Mucosa of descending colon (tissue), 3 donors: ENCODE measurements at places on chromosomes 5 and 9. TPM values are rescaled to one million over a fixed set of nuclear protein-coding genes. Genes with fewer than 3 reads are reported as not detected.

DNA sequence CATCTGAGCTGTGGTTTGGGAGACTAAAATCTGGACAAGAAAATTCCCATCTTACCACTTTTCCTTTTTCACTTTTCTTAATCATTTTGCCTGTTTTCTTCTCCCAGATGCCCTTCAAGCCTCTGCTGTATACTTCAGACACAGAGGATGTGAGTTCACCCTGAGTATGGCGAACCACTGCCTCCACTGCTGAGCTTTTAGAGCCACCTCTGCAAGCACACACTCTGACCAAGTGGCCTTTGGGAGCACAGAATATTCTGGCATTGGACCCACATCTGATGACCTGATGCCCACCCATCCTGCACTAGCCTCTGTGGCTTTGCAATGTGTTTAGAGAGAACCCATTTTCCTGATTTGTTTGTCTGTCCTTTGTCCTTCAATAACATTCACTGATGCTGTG, 32.5 kb downstream of the TERT start:
- no peak for DNase-seq

DNA sequence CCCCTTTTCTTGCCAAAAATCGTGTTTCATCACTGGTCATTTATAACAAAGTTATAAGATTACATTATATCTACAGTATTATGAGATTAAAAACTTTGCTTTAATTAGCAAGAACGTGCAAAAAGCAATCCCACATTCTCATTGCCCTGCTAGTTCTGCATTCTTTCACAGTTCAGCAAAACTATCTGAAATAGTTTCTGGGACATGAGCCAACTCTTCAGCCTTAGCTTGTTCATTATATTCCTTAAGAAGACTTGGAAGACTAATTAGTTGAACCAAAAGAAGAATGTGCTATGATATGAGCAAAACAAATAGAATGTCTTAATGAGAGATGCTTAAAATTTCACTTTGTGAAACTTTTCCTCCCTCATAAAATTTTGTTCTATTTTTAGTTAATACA, 76.7 kb downstream of the ITGA1 start:
- no peak for DNase-seq

- DNase-seq, result no peak
Measured at GRCh38 chr5:122907276-122907675, 61.9 kb downstream of the SNX24 start.

DNA sequence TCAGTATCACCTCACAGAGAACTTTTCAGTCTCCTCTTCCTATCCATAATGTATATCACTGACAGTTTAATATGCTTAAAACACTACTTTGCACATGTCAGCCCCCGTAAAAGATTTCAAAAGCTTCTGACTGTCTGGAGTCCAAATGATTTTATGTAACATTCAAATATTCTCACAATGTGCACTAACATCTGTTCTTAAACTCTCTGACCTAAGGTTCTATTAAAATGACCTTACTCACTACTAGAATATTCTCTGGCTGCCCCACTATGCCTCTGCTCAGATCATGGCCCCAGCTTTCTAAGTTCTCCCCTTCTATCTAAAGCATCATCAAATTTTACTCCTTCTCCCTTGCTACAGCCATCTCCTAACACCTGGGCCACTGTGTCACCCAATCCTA, 52.5 kb downstream of the AP3B1 start:
- no peak for DNase-seq

- DNase-seq, result no peak
Measured at GRCh38 chr5:172730981-172731679, 39.9 kb downstream of the DUSP1 start.

DNA sequence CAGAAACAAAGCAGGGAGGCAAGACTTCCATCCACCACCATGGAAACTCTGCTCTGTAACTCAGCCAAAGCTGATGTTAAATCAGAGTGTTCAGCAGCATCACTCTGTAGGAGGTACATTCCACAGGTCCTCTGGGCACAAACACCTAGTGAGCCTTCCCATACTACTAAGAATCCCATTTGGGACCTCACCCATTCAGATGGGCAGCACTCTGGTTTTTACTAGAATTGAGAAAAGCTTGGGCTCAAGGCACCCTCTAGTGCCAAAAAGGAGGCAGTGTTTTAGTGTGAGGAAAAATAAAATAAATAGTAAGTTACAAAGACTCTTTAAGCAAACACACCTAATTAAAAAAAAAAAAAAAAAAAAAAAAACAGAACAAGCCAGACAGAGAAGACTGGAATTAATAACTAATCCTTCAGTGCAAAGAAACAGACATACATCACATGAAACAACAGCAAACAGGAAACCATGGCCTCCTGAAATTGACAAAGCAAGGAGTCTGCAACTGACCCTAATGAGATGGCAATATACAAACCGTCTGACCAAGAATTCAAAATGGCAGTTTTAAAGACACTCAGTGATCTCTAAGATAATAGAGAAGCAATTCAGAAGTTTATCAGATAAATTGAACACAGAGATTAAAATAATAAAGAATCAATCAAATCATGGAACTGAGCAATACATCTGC, 159.5 kb downstream of the GNA14 start:
- no peak for DNase-seq

- DNase-seq, result peak; percentile 19
Measured at GRCh38 chr9:129306318-129306973, 128.4 kb upstream of the IER5L start.

DNA sequence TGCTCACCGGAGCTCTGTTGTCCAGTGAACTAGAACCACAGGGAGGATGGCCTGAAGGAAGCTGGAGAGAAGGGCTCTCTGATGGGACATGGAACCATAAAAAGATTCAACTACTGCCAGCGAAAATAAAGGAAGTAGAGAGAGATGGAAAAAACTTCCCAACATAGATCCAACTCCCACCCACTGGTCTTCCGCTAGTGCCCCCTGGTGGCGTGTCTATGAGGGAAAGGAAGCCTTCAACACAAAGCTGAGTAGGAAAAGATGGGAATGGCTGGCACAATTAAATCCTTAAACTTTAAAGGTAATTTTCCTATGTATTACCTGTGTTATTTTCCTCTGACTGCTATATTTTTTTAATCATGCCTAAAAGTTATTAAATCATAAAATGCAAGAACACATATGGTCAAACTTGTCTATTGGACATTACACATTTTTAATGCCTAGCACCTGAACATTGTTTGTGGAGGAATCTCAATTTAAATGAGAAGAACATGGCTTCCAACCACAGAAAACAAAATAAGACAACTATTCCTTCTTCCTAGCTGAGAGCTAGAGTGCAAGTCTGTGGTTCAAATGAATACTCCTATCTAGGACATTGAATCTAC, 51.5 kb downstream of the CEP120 start:
- no peak for DNase-seq

GRCh38 chr9:133700819-133701320, 37.3 kb downstream of the SARDH start:
- DNase-seq, result no peak

DNA sequence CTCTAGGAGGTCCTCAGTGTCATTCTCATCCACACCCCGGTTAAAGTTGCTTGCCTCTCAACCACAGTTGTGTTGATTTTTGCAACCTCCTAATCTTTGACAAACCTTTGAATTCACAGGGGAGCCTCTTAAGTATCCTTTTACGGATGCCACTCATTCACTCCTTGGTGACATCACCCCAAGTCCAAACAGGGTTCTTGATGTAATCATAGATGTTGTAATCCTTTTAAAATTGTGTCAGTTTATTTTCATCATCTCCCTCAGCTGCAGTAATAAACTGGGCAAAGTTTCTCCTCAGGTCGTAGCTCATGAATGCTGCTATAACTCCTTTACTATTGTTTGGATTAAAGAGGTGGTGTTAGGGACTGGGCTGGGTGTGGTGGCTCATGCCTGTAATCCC, 637.2 kb upstream of the NUDT12 start:
- DNase-seq, result no peak

GRCh38 chr5:92729088-92729487, 851.9 kb downstream of the NR2F1-AS1 start:
- DNase-seq, result no peak

DNA sequence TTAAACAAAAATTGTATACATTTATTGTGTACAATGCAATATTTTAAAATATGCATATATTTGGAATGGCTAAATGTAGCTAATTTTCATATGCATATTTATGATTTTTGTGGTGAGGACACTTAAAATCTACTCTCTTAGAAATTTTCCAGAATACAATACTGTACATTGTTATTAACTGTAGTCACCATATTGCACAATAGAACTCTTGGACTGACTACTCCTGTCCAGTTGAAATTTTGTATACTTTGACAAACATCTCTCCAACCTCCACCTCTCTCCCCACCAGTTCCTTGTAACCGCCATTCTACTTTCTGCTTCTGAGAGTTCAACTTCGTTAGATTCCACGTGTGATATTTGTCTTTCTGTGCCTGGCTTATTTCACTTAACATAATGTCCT, 49.2 kb upstream of the TAF11L2 start:
- DNase-seq, result no peak

DNA sequence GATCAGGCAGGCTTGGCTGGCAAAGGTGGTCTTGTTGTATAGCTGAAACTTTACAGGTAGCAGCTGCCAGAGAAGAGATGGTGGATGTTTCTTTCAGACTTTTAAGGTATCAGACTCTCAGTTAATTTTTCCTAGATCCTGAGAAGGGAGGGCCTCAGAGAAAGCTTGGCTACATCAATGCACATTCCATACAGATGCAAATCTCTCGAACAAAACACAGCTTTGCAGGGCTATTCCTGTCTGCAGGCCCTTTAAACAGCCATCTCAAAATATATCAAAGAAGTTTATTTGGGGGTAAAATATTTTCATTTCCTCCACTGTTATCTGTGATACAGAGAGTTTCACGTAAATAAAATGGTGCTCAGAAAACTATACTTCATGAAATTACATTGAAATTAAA, 1584.4 kb downstream of the EFNA5 start:
- DNase-seq, result no peak

- DNase-seq, result no peak
Measured at GRCh38 chr5:172315587-172316493, 32.3 kb upstream of the UBTD2 start.

DNA sequence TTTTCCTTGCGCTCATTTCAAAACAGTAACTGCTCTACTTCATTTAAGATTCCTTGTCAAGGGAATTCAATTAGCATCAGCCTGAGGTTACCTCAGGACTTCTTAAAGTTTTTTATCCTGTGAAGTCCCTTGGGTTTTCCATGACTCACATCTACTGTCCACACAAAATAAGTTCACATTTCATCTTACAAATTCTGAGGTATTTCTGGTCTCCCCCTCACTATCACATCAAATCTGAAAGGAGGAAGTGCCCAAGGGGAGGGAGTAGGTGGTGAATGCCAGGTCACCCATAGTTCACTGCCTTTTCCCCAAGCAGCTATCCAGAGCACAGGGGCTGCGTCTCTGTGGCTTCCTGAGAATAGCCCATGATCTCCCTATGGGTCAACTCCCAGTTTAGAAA, 227.1 kb upstream of the NREP start:
- DNase-seq, result no peak

- peak; percentile 84 for DNase-seq
Measured at GRCh38 chr9:89664896-89665329, 60.1 kb downstream of the GADD45G start.

GRCh38 chr9:135613946-135614805, 25.2 kb downstream of the GLT6D1 start:
- DNase-seq, result no peak

DNA sequence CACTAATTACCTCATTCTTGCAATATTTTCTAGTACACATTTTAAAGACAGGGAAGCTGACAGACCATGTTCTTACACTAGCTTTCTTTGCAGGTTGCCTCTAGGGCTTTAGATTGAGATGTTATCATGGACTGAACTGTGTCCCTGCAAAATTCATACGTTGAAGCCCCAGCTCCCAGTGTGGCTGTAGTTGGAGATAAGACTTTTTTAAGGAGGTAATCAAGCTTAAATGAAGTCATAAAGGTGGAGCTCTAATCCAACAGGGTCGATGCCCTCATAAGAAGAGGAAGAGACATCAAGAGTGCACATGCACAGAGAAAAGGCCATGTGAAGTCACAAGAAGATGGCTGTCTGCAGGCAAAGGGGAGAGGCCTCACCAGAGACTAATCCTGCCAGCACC, 471.2 kb upstream of the ACTBL2 start:
- DNase-seq, result no peak

GRCh38 chr9:1053986-1054425, 3.8 kb downstream of the DMRT2 start:
- no peak for DNase-seq

Gene RAB3C
- total RNA-seq, result 2.9 TPM

Gene FOXI1
- total RNA-seq, result not detected

Gene PALM2AKAP2
- total RNA-seq, result 5.3 TPM

Gene NFIB
- 59.7 TPM for total RNA-seq
